AG04449 (cell line): ENCODE measurements at places on chromosomes 6 and 20.

DNA sequence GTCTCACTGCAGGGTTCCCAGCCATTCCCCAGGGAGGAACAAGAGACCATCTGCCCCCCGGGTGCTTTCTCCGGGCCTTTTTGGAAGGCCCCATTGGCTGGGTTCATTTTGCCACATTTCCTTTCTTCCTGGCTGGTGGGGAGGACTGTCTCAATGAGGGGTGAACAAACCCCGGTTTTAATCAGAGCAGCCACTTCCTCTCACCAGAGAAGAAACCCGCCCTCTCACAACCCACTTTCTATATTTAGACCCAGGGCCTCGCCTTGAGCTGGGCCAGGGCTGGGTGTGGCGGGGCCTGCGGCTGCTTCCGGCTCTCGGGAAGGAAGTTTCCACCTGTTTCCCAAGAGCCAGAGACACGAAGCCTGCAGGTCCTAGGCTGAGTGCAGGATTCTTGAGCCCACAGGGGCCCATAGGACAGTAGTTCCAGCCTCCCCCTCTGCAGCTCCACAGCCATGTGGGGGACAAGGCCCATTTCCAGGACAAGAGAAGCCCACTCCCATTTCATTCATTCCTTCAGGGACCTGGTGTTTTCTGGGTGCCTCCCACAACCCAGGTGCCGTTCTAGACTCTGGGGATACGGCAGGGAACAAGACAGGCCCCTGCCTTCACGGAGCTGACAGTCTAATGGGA lies 41.8 kb downstream of the RBM38 start:
- DNase-seq, result no peak

DNA sequence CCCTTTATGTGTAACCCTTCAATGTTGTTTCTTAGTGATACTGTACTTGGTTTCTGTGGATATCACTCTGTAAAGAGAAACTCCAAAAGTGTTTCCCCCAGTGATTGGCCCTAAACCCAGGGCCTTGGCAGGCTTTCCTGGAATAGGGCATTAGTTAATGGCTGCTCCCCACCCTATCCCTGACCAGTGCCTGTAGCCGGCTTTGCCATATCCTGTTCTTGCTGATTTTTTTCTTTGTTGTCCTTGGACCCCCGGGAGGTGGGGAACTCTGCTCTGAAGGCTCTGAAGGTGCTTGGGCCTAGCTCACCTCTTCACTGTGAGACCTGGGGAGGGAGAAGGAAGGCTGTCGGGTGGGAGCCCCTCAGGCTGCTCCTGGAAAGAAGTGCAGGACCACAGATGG lies 120.1 kb downstream of the TCP11 start:
- DNase-seq, result no peak

DNA sequence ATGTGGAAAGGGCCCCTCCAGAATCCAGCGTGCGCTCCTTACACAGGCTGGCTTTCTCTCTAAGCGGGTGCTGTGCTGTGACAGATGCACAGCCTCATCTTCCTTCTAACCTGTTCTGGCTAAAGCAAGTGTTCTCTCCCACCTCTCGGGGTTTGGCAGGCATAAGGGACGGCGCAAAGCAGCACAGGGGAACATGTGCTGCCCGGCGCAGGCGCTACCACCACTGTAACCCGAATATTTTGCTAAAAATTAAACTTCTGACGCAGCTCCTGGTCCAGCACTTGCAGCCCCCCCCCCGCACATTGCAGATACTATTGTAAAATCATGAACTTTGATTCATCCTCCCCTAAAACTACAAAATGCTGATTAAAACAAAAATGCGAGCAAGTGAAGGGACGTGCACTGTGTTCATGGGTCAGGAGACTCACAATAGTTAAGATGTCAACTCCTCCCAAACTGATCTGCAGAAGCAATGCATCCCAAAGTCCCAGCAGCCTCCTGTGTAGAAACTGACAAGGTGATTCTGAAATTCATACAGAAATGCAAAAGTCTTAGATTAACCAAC lies 43.0 kb downstream of the TAF4 start:
- DNase-seq, result no peak

GRCh38 chr6:86959656-86960055 lies 22.3 kb downstream of the HTR1E start:
- no peak for DNase-seq

- no peak for DNase-seq
Observed at GRCh38 chr6:63928613-63929012, 293.0 kb downstream of the PHF3 start.

DNA sequence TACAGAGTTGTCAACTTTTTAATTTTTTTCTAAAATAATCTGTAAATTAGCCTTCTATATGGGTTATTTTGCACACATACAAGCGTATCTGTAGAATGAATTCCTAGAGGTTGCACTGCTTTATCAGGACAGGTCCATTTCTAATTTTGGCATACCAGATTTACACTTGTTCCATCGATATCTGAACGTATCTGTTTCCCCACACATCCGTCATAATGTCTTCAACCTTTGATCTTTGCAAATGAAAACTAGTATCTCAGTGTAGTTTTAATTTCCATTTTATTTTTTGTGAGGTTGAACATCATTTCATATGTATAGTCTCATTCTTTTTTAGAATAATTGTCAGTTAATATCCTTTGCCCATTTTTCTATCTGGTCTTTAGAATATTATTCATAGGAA lies 22.7 kb downstream of the SENP6 start:
- DNase-seq, result no peak

DNA sequence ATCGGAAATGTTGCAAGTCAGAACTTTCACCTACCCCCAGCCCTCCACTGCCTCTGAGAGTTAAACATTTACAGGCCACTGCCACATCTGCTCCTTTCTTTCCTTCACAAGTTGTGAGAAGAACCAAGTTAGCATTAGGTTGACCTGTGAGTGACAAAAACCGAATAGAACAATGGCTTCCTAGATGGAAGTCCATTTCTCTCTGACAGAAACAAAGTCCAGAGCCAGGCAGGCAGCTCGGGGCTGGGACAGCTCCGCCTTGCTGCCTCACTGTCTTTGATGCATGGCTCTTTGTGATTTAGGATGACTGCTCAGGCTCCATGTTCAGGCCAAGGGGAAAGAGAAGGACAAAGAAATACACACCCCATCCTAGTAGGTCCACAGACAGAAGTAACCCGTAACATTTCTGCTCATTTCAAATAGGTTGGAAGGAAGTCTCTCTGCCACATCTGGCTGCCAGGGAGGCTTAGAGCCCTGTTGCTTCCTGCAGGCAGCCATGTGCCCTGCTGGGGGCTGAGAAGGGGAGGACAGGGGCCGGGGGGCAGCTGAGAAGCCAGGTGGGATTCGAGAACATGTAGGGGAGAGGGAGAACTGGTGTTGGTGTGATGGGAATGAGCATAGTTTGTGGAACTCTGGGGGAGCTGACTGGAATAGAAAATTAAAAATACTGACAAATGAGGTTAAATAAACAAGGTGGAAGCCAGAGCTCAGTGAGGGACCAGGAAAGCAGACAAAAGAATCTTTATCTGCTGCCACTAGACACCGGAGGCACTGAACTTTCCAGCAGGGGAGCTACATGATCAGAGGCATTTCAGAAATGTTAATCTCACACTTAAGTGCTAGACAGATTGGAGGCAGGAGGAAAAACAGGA lies 19.5 kb upstream of the IER3 start:
- no peak for DNase-seq

- DNase-seq, result no peak
Observed at GRCh38 chr6:108002365-108003221, 44.6 kb upstream of the SEC63 start.

DNA sequence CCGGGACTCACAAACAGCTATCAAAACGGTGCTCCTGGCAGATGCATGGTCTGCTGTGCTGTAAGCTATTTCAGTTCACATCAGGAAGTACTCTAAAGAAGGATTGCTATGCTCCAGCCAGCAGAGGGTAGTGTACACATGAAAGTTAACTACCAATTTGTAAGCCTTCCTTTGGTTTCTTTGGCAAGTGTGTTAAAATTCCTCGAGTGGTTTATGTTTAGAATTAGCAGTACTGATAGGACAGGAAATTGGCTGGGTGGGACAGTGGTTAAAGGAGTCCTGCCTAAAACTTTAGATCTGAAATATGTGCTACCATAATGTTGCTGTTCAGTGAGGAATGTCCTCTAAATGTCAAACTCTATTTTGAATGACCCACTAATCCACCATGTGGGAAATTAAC lies 47.4 kb downstream of the TRMT11 start:
- peak; percentile 80 for DNase-seq

DNA sequence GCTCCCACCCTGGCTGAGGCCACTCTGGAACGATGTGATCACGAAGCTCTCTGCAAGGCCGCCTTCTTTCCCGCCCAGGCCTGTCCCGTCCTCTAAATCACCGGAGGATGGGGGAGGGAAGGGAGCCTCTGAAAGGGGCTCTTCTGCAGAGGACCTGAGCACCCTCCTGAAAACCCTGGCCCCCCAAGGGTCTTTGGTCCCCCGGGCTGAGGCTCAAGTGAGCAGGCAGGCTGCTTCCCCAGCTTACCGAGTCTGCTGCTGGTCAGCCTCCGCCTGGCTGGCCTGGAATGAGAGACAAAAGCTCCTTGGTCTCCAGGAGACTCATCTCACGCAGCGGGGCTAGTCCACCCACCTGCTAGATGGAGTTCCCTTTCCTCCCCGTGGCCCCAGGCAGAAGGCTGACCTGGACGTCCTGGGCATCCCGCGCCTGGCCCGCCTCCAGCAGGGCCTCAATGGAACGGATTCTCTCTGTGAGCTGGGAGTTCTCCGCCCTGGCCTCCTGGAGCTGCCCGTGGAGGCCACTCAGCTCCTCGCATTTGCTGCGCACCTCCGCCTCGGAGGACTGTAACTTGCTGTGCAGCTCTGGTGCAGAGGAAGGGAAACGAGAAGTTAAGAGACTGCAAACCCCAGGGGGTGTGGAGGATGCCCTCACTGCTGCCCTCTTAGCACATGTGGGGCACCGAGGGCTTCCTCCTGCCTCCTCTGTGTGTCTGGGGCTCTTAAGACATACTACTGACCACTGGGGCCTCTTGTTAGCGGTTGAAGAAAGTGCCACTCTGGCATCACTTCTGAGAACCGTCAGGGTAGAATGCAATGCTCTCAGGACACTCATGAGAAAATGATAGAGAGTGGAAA lies 54.7 kb downstream of the RRBP1 start:
- no peak for DNase-seq

- DNase-seq, result no peak
Observed at GRCh38 chr6:96899451-96899998, 1.8 kb upstream of the NDUFAF4 start.

DNA sequence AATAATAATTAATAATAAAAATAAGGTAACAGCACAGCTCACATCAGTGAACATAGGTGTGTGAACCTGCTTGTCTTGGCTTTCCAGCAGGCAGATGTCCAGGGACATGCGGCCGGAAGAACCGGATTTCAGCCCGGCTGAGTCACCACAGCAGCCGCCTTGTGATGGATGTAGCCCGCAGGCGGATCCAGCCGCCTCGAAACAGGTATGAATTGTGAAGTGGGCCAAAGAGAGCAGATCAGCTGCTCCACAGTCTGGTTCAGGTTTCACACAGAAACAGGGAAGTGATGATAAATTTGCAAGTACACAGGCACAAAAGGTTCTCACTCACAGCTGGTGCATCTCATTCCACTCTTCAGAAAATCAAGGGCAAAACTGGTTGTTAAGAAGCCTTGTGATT lies 55.1 kb downstream of the ID4 start:
- no peak for DNase-seq

- no peak for DNase-seq
Observed at GRCh38 chr20:52972965-52973819, 1.0 kb downstream of the TSHZ2 start.

DNA sequence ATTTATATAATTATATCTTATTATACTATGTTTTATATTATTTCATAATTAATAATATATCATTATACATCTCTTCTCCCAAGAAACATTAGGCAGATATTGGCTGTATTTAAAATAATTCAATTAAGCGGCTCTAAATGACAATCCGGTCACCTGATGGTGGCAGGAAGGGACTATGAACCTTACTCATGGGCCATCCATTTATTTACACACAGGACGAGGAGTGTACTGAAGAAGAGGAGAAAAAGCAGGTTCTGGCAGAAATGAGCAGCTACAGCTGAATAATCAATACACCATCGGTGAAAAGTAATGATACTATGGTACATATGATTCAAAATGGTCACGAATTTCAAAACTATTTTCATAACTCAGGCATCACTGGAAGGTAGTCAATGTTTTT lies 277.7 kb downstream of the KIF16B start:
- DNase-seq, result no peak

GRCh38 chr6:13373488-13373886 lies 45.1 kb upstream of the TBC1D7 start:
- no peak for DNase-seq

GRCh38 chr6:2956930-2957685 lies 14.3 kb downstream of the SERPINB6 start:
- DNase-seq, result no peak

- no peak for DNase-seq
Observed at GRCh38 chr6:62976566-62976965, 234.7 kb upstream of the FKBP1C start.

GRCh38 chr6:24931296-24931695 lies 4.5 kb downstream of the RIPOR2 start:
- DNase-seq, result no peak

DNA sequence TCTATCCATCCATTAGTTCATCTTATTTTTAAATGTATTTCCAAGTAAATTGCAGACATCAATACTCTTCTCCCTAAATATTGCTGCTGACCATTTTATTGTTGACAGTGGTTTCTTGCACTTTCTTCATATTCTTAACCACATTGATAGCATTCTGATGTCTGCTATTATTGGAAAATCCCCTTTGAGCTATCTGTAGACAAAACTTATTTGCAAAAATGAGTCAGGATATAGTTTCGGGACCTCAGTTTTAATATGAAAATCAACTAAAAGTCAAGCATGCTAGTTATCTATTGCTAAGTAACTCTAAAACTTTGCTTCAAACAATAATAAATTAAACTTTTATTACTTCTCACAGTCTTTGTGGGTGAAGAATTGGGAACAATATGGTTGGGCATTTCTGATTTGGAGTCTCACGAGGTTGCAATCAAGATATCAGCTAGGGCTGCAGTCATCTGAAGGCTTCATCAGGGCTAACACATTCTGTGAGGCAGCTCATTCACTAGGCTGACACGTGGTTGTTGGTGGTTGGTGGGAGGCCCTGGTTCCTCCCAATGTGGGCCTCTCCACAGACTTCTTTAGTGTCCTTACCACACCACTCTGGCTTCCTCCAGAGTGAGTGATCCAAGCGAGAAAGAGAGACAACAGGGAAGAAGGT lies 32.7 kb downstream of the CD109 start:
- DNase-seq, result no peak

- no peak for DNase-seq
Observed at GRCh38 chr20:33947709-33948295, 45.9 kb upstream of the RALY start.

DNA sequence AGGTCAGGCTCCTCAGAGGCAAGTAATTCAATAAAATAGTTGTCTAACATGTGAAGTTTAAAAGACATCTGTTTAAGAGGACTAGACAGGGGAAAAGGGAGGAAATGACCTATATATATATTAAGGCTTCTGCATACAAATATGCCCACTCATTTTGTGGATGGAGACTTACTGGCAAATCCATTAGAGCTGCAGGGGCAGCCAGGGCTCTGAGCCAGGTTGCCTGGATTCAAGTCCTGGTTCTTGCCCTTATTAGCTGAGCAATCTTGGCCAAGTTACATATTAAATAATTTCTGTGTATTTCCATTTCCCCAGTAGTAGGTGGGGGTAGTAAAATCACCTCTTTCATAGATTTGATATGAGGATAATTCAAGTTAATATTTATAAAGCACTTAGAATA lies 287.0 kb upstream of the RIMS1 start:
- DNase-seq, result no peak

- DNase-seq, result peak; percentile 58
Observed at GRCh38 chr20:47379433-47380150, 23.1 kb upstream of the ZMYND8 start.
